Stimulated activated CD4-positive, alpha-beta T cell treated with anti-CD3 and anti-CD28 coated beads, Interleukin-4, amount 100 ng/mL, for 24 hours (primary cell): ENCODE measurements at places on chromosomes 16 and 17.

DNA sequence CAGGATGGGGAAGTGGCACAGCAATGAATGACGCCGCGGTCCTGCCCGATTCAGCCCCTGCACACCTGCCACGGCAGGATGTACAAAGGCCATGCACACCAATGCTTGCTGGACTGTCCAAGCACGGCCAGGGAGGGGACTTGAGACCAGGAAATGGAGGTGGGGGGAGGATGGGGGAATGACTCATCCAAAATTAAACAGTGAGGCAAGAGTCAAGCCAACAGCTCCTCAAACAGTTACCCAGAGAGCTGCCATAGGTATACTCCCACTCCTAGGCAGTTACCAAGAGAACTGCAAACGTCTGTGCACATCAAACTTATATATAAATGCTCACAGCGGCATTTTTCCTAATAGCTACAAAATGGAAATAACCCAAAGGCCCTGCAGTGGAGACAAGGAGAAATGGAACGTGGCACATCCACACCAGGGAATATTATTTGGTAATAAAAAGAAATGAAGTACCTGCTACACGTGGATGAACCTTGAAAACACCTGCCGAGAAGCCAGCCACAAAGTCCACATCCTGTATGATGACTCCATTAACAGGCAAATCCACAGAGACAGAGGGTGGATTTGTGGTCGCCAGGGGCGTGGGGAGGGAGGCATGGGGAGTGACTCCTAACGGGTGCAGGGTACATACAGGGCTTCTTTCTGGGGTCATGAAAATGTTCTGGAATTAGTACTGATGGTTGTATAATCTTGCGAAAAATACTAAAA is 54.1 kb downstream of the VAC14 start:
- DNase-seq, result no peak

- no peak for DNase-seq
These were observed 14.6 kb upstream of the PITPNA start for GRCh38 chr17:1577182-1577581.

DNA sequence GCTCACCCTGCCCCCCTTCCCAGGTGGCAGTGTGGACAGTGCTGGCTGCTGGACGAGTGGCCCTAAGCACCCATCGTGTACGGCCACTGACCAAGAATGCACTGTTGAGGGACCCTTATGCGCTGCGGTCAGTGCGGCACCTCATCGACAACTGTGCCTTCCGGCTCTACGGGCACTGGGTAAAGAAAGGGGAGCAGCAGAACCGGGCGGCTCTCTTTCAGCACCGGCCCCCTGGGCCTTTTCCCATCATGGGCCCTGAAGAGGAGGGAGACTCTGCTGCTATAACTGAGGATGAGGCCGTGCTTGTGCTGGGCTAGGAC is 5.1 kb downstream of the CFAP119 start:
- no peak for DNase-seq

DNA sequence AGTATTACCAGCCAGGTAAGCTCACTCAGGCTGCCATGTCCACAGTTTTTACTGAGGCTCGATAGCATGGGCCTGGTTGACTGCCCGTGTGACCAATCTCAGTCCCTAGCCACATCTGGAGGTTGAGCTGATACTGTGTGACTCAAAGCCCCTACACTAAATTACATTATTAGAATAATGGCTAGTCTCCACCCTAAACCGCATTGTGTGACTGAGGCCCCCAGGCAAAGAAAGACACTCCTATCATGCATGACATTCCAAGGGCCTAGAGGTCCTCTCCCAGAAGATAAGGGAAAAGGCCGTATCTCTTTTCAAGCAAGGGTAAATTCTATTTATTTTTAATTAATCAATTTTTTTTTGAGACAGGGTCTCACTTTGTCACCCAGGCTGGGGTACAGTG is 505.3 kb downstream of the HAPSTR1 start:
- no peak for DNase-seq

DNA sequence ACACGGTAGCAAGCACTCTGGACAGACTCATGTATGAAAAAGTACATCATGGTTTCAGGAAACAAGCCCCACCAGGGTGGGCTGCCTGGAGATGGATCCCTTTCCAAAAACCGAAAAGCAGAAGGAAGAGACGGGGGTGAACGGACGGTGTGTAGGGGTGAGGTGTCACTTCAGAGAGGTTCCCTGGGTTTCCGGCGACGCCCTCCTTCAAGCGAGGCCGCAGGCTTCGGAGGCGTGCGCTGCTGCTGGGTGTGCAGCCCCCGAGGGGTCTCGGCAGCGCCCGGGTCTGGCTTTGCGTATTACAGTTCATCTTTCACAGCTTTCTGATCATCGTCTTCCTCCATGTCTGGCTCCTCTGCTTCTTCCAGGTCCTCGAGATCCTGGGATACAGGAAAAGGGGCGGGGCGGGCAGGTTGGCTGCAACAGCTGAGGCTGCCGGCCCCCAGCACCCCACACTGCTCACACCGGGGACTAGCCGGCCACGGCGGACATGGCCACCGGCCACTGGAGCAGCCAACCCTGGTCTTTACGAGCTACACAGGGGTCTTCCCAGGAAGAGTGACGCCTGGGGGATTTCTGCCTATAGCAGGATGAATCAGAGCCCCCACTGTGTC is 9.0 kb upstream of the PPP1R27 start:
- DNase-seq, result no peak

DNA sequence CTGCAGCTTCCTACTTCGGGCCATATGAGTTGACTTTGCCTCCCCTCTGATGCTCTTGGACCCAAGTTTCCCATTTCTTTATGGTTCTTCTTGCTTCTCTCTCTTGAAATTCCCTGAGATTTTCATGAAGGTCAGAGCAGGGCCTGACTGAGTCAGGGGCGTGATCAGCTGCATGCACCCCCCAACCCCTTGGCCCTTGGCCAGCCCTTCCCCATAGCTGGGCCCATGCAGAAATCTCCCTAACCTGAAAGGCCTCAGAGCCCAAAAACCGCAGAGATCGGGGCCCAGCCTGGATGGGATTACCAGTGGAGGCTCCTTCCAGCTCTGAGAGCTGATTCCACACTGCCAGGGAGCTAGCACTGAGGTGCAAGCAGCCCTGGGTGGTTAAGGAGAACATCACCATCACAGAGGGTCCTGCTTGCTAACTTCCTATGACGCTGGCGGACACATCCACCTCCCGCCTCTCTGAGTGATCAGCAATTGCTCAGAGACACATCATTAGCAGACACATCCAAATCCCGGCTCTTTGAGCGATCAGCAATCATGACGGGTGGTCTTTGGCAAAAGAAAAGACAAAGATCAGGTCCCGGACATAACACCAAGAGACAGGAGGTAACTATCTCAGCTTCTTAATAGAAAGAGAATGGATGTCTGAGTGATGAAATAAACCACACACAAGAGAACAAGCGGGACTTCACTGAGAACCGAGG is 161.5 kb downstream of the C16orf78 start:
- DNase-seq, result no peak

DNA sequence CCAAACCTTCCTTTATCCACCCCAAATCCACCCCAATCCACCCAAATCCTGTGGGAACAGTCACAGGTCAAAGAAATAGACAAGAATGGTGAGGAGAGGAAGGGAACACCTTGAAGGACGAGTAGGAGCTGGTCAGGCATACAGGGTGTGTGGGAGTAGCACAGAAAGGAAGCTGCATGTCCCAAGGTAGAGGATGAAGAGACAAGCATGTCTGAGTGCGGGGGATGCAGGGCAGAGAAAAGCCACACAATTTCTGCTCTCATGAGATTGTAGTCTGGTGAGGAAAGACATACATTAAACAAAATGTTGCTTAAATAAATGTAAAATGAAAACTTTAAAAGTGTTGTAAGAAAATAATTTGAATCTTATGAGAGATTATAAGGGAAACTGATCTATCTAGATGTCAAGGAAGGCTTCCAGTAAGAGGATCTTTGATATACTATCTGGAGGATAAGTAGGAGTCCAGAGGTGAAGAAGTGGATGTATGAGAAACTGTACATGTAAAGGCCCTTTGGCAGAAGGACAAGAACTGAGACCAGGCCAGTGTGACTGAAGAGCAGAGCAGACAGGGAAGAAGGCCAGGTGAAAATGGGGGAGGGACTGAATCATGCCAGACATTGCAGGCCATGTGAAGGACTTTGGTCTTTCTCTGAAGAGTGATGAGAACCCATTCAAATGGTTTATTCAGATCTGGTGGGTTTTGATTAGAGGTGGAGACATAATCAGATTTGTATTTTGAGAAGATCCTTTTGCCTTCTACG is 18.6 kb downstream of the TMEM98 start:
- DNase-seq, result no peak

DNA sequence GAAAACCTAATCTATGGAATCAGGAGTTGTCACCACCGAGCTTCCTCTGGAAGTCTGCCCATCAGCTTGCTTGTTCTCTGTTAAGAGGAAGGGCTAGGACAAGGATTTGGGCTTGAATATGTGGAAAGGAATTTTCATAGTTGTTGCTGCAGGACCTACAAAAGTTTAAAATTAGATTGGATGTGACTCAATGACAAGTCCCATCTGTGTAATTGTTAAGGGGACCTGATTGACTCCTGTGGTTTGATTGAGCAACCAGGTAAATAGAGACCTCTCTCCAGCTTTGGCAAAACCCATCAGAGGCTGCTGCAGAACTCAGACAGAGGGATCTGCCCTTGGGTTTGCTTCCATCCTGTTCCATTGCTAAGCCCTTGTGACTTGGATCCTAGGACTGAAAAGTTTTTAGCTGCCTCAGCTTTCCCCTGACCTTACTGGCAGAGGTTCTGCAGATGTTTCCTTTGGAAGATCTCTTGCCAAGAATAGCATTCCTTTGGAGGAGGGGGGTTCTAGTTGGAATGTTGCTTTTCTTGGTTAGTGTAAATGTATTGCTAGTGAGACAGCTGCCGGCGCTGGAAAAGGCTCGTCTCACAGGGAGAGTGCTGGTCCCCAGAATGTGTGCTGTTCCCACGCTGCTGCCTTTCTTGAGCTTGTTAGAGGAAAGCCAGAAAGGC is 50.0 kb downstream of the SF3B3 start:
- DNase-seq, result no peak

DNA sequence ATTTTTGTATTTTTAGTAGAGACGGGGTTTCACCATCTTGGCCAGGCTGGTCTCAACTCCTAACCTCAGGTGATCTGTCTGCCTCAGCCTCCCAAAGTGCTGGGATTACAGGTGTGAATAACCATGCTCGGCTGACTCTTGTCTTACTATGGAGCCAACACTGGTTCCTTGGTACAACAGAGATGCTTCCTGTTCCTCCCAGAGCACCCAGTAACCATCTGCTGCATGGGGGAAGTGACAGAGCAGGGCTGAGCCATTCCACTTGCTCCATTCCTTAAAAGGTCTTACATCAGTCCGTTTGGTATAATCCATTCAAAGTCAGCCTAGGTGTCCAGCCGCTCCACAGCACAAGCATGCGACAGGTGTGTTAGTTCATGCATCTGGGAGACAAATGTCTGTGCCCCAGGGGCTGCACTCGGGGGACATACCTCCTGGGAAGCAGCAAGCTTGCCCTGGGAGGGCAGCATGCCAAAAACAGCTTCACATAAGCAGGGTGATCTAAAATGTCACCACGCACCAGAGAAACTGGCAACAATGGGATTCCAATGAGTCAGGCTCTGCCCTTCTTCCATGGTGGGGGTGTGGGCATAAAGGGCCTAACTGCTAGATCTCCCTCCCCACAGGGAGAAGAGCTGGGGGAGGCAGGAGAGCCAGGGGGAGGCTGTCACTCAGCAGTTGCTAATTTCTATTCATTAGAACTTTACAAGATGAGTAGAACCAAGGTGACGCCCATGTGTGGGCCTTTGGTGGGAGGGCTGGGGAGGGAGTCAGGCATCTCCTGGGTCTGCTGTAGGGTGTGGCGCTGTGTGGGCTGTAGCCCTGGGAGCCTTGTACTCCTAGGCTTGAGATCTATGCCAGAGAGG is 35.5 kb downstream of the PIPOX start:
- DNase-seq, result no peak

- no peak for DNase-seq
These were observed 76.4 kb upstream of the TBX2 start for GRCh38 chr17:61323003-61323908.

GRCh38 chr16:398561-399339 is 1.8 kb downstream of the NME4 start:
- no peak for DNase-seq

GRCh38 chr16:78862022-78862421 is 738.5 kb downstream of the MAF start:
- no peak for DNase-seq

GRCh38 chr16:31710134-31710533 is 163.5 kb upstream of the ZNF267 start:
- DNase-seq, result no peak
